ENCODE measurements at places on chromosomes 5 and 9.

GRCh38 chr5:64100203-64100602 lies 65.4 kb upstream of the RNF180 start:
- DNase-seq = no peak

- DNase-seq = no peak
Measured at GRCh38 chr5:167296066-167296465, 995.4 kb upstream of the WWC1 start.

- no peak for DNase-seq
Measured at GRCh38 chr9:19372567-19372966, 7.5 kb downstream of the RPS6 start.

- DNase-seq = no peak
Measured at GRCh38 chr5:159120446-159120845, 20.7 kb upstream of the EBF1 start.

GRCh38 chr9:111003182-111003581 lies 35.1 kb downstream of the LPAR1 start:
- no peak for DNase-seq

GRCh38 chr9:2106666-2107065 lies 91.5 kb downstream of the SMARCA2 start:
- DNase-seq = no peak

DNA sequence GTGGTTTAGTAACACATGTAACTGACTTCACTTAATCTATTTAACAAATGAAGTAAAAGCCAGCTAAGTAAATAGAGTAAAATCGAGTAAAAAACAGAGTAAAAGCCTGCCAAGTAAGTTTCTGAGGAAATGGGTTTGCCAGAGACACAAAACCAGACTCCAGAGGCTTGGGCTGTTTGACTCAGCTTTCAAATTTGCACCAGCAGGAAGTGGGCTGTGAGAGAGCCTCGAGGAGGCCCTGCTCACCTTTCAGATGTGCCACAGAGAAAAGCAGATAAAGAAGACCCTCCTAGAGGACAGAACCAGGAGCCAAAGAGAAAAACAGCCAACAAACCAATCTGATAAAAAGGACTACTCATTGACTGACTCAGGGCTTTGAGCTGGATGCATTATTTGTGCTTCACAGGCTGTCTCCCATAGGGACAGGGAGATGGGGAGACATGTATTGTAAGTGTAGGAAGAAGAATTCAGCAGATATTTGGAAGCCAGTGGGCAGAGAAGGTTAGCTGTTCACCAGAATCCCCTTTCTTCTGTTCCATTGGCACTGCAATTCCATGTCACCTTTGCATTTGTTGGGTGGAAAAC lies 14.4 kb upstream of the AMACR start:
- no peak for DNase-seq

DNA sequence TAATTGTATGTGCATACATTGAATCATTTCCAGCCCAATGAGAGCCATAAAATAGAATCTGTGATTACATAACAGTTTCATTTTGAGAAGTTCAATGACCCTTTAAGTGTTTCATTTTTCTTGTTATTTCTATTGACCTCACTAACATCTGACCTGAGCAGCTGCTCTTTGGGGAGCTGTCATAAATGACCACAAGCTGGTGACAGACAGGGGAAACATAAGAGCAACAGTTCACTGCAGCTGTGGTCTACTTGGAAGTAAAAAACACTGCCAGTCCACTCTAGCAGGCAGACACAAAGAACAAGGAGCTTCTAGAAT lies 265.4 kb downstream of the DTWD2 start:
- DNase-seq = no peak

GRCh38 chr9:101716629-101717028 lies 21.8 kb downstream of the GRIN3A start:
- DNase-seq = no peak

GRCh38 chr5:106171132-106171531 lies 1499.6 kb downstream of the EFNA5 start:
- DNase-seq = no peak

GRCh38 chr5:8386719-8387288 lies 517.9 kb downstream of the MTRR start:
- no peak for DNase-seq

GRCh38 chr5:140312791-140313189 lies 9.9 kb upstream of the PFDN1 start:
- no peak for DNase-seq

DNA sequence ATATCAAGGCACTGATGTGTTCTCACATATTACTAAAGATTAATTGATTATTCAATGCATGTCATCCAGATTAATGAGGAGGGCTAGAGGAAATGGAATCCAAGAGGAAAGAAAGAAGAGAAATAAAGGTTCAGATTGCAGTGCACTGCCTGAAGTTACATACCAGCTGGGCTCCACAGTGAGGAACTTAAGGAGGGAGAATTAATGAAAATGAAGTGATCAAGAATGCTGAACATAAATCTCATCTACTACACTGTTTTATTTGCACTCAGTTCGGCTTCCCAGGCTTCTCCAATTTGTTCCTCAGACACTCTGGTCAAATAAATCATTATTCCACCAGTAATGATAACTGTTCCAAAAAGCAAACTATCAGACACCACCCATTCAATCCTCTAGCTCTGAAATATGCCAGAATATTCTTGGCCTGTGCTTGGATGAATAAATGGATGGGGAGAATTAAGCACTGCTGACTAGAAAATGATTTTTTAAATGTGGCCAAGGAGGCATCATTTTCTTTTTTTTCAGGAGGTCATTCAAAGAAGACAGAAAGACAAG lies 88.6 kb upstream of the FBN2 start:
- no peak for DNase-seq

- no peak for DNase-seq
Measured at GRCh38 chr5:64666078-64666477, 24.2 kb upstream of the SHISAL2B start.

DNA sequence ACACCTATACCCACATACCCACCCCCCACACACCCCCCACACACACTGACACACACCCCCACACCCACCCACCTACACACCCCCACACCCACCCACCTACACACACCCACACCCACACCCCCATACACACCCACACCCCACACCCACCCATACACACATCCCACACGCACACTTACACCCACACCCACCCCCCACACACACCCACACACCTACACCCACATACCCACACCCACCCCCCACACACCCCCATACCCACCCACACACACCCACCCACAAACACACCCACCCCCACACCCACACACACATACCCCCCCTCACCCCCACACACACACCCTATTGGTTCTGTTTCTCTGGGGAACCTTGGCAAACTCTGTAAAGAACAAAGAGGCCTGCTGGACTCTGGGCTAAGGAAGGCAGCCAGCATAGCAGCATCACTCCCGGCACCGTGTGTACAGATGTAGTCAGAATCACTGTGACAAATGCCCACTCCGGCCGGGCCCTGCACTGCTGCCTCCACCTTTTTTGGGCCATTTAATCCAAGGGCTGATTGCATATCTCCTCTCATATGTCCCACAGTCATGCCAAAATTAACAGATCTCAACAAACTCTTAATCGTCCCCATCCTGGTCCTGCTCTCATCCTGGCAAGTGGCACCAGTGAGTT lies 42.3 kb downstream of the COL23A1 start:
- DNase-seq = no peak
